Heart right ventricle (tissue), 16 donors: ENCODE measurements at places on chromosomes 1 and 21. TPM values are rescaled to one million over a fixed set of nuclear protein-coding genes. Genes with fewer than 3 reads are reported as not detected.

GRCh38 chr1:55387145-55387544 lies 172.0 kb upstream of the USP24 start:
- no peak for DNase-seq

The COA6 gene
- 98.5 TPM for polyA plus RNA-seq

The BARHL2 gene
- polyA plus RNA-seq: not detected

The FAM163A gene
- polyA plus RNA-seq: 0.15 TPM

The TPRG1L gene
- polyA plus RNA-seq: 15.1 TPM

DNA sequence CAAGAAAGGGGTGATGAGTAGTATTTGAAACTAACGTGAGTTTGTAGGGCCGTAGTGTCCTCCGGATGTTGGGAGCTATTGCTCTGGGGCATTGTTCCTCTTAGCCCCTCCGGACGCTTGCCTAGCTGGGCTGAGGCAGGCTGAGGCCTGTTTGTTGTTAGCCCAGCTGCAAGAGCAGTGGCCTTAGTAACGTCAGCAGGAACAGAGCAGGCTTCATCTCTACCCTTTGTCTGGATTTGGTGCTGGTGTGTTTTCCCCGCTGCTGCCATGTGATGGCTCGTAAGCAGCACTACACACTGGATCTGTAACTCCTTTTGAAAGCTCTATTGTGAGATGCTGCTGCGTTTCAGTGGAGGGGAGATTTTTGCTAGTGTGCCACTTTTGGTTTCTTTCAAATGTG lies 57.6 kb downstream of the DNM3 start:
- DNase-seq: no peak

GRCh38 chr1:64940025-64940424 lies 26.3 kb downstream of the JAK1 start:
- no peak for DNase-seq
